ENCODE measurements at places on chromosomes 6 and 20.

- peak; percentile 67 for DNase-seq
Measured at GRCh38 chr6:149545258-149545753, 537 bp downstream of the PPIL4 start.

- no peak for DNase-seq
Measured at GRCh38 chr6:72271531-72271930, 350.3 kb upstream of the KCNQ5 start.

GRCh38 chr20:43293068-43293786 lies 103.5 kb upstream of the PTPRT start:
- DNase-seq, result peak; percentile 71

GRCh38 chr6:3455569-3456394 lies 1.1 kb downstream of the SLC22A23 start:
- DNase-seq, result peak; percentile 82

DNA sequence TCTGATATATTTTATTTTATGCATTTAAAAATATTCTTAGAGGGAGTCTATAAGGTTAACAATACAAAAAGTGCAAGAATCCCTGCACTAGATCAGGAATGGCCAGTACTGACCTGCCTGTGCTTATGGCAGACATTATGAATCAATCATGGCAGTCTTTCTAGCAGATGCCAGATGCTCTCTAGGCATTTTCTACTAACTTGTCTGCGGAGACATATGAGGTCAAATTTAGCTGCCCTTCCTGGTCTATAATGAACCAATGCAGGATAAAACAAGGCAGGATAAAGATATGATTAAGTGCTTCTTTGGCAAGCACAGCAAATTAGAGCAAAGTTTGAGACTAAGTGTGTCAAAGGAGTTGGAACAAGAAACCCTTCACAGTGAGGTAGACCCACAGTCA lies 46.6 kb upstream of the RNF24 start:
- no peak for DNase-seq

- no peak for DNase-seq
Measured at GRCh38 chr20:41308290-41308711, 9.2 kb downstream of the ZHX3 start.

GRCh38 chr20:59117526-59117925 lies 46.1 kb upstream of the ZNF831 start:
- no peak for DNase-seq

- no peak for DNase-seq
Measured at GRCh38 chr20:46850416-46850815, 44.2 kb upstream of the EYA2 start.

- peak; percentile 63 for DNase-seq
Measured at GRCh38 chr6:34491091-34491430, 25.2 kb downstream of the PACSIN1 start.

DNA sequence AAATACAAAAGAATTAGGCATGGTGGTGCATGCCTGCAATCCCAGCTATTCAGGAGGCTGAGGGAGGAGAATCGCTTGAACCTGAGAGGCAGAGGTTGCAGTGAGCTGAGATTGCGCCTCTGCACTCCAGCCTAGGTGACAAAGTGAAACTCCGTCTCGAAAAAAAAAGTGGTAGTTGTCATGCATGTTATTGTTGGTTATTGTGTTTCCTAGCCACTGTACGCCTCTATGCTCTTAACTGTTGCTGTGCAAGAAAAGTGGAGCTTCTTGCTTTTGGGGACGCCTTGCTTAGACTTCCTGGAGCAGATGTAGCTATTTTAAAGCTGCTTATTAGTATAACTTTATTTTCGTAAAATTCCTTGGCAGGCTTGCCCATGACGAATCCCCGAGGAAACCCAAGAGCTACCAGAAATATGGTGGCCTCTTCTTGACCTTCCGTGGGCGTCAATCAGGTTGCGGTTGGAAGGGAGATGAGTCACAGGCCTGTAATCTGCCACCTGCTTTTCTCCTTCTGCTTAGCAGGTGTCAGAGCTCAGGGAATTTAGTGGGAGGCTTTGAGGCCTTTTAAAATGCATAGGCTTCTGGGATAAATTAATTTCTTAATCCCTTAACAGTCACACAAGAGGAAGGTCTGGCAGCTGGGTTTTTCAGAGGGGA lies 17.3 kb downstream of the GABRR2 start:
- DNase-seq, result no peak

- no peak for DNase-seq
Measured at GRCh38 chr6:123967905-123968304, 164.2 kb downstream of the NKAIN2 start.

DNA sequence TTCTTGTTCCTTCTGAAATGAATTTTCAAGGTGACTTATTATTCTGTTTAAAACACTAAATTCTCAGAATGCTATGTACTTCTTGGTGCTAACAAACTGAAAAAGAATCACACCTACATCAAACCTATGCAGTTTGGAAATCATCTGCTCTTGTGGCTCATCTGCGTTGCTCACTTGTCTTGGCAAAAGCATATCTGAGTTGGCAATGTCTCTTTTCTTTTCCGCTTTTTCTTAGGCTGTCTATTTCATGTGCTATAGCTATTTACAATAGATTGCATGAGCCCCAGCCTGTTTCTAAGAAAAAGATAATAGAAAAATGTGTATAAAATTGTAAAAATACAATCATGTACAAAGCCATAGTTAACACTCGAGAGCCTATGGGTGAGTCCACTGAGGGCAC lies 348.9 kb upstream of the AGPAT4 start:
- no peak for DNase-seq

DNA sequence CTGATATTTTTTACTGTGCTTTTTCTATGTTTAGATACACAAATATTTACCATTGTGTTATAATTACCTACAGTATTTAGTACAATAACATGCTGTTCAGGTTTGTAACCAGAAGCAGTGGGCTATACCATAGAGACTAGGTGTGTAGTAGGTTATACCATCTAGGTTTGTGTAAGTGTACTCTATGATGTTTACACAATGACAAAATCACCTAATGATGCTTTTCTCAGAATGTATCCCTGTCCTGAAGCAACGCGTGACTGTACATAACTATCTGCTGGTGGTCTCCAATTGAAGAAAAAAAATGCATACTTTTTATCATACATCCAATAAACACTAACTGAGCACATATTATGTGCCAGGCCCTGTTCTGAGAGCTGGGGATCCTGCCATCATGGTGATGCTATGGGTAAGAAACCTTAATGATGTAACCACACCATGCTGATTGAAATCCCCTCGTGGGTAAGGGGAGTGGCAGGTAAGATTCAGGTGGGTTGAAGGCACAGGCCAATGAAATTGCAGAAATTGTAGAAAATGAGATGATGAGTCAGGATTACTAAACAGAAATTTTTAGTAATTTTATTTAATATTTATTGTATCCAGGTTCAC lies 76.8 kb downstream of the FYN start:
- DNase-seq, result no peak

- no peak for DNase-seq
Measured at GRCh38 chr20:58006346-58007316, 221.8 kb downstream of the ANKRD60 start.

DNA sequence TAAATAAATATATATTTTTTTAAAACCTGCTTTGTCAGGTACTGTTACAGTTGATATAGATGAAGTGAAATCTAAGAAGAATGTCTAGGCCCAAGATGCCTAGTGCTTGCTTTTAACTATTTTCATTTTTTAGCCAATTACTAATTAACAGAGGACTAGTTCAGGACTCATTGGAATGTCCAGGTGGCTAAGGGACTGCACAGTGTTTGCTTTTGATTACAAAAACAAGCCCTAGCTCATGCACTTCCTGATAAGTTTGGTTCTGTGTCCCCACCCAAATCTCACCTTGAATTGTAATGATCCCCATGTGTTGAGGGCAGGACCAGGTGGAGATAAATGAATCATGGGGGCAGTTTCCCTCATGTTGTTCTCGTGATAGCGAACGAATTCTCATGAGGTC lies 417.1 kb downstream of the PLCB1 start:
- DNase-seq, result no peak

DNA sequence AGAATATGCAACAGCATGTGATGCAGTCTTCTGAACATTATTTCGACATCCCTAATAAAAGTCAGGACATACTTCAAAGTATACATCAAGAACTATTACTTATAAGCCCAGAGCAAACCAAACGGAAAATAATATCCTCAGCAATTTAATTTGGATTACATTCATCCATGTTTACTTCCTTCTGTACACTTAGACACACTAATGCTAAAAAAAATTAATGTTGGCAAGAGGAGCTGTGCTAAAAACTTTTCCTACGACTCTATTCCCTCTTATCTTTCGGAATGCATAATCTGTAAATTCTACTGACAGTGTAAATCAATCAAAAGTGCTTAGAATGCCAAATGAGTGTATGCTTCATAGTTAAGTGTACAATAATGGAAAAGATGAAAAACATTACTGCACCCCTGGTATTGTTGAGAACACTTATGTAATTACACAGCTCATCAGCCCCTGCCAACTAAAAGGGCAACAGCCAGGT lies 301.2 kb upstream of the HSF2 start:
- DNase-seq, result no peak

DNA sequence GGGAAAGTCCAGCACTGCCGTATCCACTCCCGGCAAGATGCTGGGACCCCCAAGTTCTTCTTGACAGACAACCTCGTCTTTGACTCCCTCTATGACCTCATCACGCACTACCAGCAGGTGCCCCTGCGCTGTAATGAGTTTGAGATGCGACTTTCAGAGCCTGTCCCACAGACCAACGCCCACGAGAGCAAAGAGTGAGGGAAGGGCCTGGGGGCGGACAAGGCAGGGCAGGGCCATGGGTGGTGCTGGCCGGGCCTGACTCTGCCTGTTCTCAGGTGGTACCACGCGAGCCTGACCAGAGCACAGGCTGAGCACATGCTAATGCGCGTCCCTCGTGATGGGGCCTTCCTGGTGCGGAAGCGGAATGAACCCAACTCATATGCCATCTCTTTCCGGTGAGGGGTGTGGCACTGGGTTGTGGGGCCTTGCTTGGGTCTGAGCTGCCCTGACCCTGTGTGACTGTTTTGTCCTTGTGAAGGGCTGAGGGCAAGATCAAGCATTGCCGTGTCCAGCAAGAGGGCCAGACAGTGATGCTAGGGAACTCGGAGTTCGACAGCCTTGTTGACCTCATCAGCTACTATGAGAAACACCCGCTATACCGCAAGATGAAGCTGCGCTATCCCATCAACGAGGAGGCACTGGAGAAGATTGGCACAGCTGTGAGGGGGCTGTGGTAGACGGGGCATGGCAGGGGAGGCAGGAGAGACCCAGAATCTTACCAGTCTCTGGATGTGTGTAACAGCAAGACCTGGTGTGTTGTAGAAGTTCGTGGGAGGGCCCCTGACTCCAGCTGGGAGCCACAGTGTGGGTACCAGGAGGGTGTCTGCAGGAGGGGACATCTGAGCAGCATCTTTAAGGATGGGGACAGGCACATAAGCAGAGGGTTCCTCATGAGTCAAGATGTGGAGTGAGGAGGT lies 29.1 kb downstream of the PLCG1 start:
- DNase-seq, result no peak

DNA sequence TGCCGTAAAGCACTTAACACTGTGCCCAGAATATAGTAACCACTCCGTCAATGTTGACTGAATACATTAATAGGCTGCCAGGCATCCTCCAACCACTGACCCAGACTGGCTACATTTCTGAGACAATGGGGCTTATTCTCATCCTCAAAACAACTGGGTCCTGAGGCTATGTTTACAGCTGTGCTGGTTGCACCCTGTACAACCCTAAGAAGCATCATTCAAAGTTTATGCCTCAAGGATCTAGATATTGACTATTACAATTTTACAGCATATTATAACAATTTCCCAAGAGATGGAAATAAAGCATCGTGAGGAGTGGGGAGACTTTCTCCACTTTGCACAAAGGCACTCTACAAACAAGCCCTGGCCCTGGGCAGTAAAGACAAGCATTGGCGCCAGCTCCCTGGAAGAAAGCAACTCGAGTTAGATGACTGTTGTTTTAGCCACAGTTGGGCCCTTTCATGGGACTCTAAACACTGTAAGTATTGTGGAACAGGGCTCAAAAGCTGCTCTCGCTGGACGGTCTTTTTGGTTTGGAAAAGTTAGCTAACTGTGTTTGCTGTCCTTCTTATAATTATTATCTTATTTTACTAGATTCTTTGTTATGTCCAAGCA lies 30.2 kb downstream of the MYLIP start:
- no peak for DNase-seq

- no peak for DNase-seq
Measured at GRCh38 chr6:12608016-12608860, 108.3 kb upstream of the PHACTR1 start.

- DNase-seq, result no peak
Measured at GRCh38 chr6:69816026-69816425, 19.2 kb upstream of the LMBRD1 start.

- no peak for DNase-seq
Measured at GRCh38 chr20:53937339-53937741, 133.1 kb downstream of the BCAS1 start.

DNA sequence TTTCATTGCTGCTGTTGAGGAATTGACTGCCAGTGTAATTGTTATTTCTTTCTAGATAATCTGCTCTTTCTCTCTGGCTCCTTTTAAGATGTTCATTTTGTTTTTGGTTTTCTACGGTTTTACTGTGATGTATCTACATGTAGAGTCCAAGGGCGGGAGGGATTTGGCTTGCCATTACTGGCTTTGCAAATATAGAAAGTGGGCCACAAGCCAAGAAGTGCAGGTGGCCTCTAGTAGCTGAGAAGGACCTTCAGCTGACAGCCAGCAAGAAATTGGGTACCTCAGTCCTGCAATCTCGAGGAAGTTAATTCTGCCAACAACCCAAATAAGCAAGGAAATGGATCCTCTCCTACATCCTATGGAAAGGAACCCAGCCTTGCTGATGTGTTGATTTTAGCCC lies 42.8 kb upstream of the GLP1R start:
- no peak for DNase-seq

DNA sequence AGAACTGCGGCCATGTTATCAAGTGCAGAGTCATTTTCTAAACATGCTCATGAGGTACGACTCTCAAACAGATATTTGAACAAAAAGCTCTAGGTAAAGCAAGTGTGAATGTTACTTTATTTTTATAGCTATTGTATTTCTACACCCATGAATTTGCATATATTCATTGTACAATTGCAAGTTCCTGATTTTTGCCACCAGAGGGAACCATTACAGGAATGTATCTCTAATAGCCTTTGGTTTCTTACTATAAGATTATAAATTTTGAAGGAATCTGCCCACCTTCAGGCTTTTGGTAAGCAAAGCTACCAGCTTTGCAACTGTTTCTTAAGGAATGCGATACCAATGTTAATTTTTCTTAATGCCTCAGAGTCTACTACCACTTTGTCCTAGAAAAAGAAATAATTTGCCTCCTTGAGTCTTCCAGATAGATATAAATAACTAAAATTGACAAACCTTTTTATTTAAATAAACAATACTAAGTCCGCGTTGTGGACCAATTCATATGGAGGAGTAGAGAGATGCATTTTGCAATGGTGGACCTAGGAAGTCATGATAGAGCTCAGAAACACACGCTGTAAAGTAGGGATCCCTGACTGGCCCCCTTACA lies 125.4 kb upstream of the SAMD5 start:
- DNase-seq, result no peak
